Occipital lobe (tissue), 3 donors: ENCODE measurements at places on chromosomes 2 and 18.

DNA sequence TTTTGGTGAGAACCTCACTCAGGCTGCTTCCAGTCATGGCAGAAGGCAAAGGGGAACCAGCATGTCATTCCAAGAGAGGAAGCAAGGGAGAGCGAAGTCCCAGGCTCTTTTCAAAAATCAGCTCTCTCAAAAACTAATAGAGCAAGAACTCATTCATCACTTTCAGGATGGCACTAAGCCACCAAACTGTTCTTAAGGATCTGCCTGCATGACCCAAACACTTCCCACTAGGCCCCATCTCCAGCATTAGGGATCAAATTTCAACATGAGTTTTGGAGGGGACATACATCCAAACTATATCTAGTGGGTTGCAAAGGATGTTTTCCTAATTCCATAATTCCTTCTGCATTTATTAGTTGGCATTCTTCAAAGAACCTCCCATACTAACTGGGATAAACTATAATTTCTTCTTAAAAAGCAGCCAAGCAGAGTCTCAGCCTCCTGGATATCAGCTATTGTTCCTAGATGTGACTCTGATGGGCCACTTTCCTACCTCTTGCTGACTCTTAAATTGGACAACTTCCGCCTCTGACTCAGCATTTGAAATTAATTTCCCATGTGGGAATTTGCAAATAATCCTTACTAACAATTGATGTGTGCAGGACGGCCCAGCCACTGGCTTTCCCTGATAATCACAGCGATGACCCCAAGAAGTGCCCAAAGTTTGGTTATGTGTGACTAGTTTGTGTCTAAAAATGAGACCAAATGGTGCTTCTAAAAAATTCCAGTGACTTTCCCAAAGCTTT lies 5.5 kb upstream of the REV1 start:
- no peak for DNase-seq

DNA sequence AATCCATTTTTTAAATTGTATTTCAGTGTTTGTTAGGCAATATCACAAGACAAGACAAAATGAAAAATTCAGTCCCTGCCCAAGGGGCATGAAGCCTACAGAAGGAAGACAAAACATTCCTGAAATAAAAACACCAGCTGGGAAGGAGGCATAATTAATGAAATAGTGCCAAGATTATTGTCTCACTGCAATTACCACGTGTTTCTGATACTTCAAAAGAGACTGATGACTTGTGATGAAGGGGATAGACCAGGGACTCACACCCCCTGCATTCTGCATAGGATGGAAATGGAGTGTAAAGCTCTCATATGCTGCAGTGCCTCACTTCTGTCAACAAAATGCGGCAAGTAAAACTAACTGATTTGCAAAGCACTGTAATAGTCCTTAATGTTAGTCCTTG lies 178.1 kb downstream of the BARD1 start:
- no peak for DNase-seq

- DNase-seq: no peak
Measured at GRCh38 chr2:134402410-134402809, 148.5 kb downstream of the MGAT5 start.

GRCh38 chr18:41928581-41928980 lies 26.5 kb upstream of the PIK3C3 start:
- DNase-seq: no peak

- DNase-seq: no peak
Measured at GRCh38 chr18:78503129-78503528, 476.5 kb upstream of the SALL3 start.

- no peak for DNase-seq
Measured at GRCh38 chr18:3264362-3264761, 2.4 kb downstream of the MYL12B start.

GRCh38 chr2:7097353-7097895 lies 180.2 kb downstream of the RNF144A start:
- peak; percentile 61 for DNase-seq

GRCh38 chr18:12656938-12657683 lies 796 bp downstream of the SPIRE1 start:
- no peak for DNase-seq

- no peak for DNase-seq
Measured at GRCh38 chr2:203583701-203584100, 48.6 kb upstream of the RAPH1 start.

DNA sequence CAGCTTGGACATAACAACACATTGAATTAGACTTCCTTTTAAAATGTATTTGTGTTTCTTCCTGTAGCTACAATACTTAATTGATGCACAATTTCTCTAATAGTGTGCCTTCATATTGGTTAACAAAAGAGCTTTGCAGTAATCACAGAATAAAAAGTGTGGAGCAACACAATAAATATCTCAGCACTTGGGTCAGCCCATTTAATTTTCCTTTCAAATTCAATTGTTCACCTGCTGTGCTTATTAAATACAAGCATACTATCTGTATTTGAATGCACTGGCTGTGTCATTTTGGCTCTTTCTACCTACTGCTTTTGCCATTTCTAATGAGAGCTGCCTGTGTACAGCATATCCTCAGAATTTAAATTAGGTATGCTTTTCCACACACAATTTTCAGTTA lies 1641.3 kb upstream of the SLC39A10 start:
- no peak for DNase-seq

- DNase-seq: no peak
Measured at GRCh38 chr2:239830121-239831000, 194.8 kb downstream of the NDUFA10 start.

DNA sequence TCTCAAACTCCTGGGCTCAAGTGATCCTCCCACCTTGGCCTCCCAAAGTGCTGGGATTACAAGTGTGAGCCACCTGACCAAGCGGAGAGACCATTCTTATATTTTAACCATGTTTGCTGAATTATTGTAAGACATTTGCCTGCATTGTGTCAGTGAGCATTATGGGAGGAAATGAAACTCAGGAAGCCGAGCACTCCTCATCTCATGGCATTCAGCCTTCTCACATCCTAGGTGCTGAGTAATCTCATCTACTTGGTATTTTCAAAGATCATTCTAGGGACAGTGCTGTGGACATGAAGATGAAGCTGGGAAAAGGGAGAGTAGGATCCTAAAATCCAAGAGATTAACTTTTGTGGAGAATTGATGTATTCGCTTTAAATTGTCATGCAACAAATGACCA lies 66.1 kb downstream of the NAPG start:
- no peak for DNase-seq

GRCh38 chr2:11069566-11070185 lies 85.6 kb upstream of the SLC66A3 start:
- no peak for DNase-seq

GRCh38 chr2:30139131-30139870 lies 7.5 kb upstream of the YPEL5 start:
- no peak for DNase-seq

GRCh38 chr2:48607307-48608014 lies 10.2 kb upstream of the GTF2A1L start:
- DNase-seq: no peak

DNA sequence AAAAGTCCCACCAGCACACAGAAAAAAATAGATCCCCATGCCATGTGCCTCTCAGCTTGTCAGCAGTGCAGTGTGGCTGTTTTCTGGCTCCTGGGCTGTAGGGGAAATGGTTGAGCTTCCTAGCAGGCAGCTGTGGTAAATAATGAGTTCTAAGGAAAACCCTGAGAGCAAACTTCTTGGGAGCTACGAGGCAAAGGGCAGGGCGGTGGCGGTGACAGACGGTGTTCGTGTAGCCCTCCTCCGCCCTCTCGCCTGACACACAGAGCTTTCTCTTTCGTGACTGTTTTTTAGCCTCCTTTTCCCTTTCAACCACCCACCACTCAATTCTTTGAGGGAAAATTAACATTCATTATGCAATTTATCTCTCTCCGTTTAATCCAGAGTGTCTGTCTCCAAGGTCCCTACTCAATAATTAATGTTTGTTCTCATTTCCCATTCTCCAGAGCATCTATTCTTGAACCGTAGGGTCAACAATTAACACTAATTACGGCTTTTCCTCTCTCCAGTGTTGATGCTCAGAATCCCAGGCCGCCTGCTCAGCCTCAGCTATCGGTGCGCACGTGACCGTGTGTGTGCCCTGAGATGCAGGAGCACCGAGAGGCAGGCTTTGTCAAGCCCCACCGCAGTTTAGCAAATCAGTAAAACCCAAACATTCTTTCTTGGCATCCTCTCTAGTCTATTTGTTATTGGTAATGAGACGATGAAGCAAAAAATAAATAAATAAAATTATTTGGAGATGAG lies 50.1 kb downstream of the KIAA2012 start:
- DNase-seq: no peak

- DNase-seq: no peak
Measured at GRCh38 chr18:59229701-59230443, 9.9 kb downstream of the GRP start.

DNA sequence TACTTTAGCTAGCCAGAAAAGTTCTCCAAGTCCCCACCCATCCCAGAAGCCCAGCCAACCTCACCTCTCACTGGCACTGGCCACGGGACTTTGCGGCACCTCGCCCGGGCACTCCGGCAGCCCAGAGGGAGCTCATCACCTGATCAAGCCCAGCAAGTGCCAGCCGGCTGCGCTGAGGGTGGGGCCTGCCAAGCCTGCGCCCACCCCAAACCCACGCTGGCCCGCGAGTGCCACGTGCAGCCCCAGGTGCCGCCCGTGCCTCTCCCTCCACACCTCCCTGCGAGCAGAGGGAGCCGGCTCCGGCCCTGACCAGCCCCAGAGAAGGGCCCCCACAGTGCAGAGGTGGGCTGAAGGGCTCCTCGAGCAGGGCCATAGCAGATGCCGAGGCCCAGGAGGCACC lies 585.0 kb upstream of the HS6ST1 start:
- DNase-seq: no peak

- no peak for DNase-seq
Measured at GRCh38 chr2:15630121-15630977, 38.7 kb downstream of the DDX1 start.

- no peak for DNase-seq
Measured at GRCh38 chr2:191276792-191277465, 31.7 kb downstream of the MYO1B start.

- DNase-seq: no peak
Measured at GRCh38 chr2:135299165-135299564, 231.9 kb downstream of the ZRANB3 start.

GRCh38 chr2:238225911-238226697 lies 13.7 kb downstream of the HES6 start:
- no peak for DNase-seq

GRCh38 chr2:126315828-126316227 lies 340.1 kb upstream of the GYPC start:
- no peak for DNase-seq

- DNase-seq: no peak
Measured at GRCh38 chr18:37302519-37302918, 263.1 kb downstream of the CELF4 start.

DNA sequence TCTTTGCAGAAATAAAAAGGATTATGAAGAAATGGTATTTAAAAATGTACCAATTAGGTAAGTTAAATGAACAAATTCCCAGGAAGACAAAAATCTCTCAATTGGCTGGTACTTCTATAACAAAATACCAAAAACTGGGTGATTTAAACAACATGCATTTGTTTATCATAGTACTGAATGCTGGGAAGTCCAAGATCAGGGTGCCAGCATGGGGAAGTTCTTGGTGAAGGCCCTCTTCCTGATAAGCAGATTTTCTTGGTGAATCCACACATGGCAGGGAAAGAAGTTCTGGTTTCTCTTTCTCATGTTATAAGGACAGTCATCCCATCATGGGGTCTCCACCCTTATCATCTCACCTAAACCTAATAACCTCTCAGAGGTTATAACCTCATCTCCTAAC lies 271.6 kb upstream of the SETBP1 start:
- DNase-seq: no peak

GRCh38 chr2:113707106-113707505 lies 49.3 kb downstream of the SLC35F5 start:
- DNase-seq: no peak

GRCh38 chr2:105538840-105539239 lies 140.0 kb upstream of the FHL2 start:
- DNase-seq: no peak

DNA sequence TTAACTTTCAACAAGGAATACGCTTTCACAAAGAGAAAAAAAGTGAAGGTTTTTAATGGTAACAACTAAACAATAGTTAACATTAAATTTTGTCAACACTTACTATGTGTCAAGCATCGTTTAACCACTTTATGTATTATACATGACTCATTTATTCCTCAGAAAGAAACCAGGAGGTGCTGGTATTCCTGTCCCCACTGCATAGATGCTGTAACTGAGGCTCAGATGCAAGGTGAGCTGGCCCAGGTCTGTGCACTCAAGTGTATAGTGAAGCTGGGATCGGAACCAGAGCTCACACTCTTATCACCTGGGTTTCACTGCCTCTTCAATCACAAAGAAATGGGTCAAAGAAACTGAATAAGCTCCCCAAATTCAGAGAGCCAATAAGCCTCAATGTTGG lies 16.5 kb downstream of the FBXO15 start:
- DNase-seq: no peak

DNA sequence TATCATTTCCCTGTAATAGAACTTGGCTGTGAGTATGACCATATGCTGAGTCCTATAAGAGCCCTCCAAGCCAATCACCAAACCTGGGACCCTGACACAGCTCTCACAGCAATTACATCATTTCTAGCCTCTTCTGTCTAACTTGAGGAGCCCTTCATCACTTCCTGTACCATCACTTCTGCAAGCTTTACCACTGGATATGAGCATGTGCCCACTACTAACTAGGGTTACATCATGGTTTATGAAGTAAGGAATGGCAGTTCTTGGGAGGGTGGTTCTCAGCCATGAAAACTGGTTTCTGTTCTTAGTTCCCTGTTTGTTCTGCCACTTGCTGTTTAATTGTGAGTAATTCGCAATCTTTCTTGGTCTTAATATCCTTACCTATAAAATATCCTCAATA lies 31.0 kb upstream of the EPB41L3 start:
- DNase-seq: no peak

DNA sequence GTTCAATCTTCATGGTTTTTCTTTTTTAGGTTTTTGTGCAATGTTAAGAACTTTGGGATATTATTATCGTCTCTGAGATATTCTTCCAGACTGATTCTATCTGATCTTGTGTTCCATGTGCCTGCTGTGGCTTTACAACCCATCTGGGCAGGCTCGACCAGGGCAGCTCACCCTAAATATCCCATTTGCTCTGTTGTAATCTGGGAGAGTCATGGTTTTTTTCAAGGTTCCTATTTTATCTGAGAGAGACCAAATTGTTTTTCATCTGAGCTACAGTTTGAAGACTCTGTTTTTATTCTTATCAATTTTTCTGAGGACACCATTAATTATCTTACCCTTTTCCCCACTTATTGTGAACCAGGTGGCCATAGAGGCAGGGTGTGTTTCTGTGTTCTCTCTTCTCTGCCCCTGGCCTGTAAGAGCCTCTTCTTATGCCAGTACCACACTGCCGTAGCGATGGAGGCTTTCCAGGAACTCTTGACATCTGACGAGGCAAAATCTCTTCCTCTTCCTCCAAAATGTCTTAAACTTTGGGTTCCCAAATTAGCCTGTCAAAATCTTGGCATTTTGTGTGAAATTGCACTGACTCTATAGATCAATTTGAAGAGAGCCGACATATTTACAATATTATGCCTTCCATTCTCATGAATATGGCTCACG lies 3.1 kb downstream of the SP140L start:
- no peak for DNase-seq

DNA sequence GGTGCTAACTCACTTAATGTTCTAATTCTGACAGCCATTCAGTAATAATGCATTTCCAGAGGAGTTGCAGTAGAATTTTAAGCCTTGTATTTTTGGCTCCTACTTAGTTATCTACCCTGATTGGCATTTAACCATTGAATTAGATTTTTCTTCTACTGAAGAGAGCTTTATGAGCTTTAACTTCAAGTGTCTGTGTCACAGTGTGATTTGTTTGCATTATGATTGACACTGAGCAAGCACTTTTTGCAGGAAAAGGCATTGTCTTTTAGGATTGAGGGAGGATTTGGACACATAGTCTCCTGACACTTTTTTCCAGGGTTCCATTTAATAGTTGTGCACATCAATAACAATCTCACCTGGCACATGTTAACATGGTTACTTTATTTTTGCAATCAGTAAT lies 26.7 kb downstream of the LYPD6 start:
- DNase-seq: no peak
